Endothelial cell of coronary artery (primary cell): ENCODE measurements at places on chromosomes 1 and 21. TPM values are rescaled to one million over a fixed set of nuclear protein-coding genes. Genes with fewer than 3 reads are reported as not detected.

The KCNJ15 gene
- total RNA-seq, result 0.09 and 0.18 TPM in 2 replicates

The RUNX1 gene
- 3.1 and 12.0 TPM in 2 replicates for total RNA-seq

The TRPM2 gene
- under 0.01 and 0.18 TPM in 2 replicates for total RNA-seq

The GUCA2A gene
- not detected in 2 replicates for total RNA-seq

The SYT2 gene
- total RNA-seq, result not detected in 2 replicates

The LCE1D gene
- not detected in 2 replicates for total RNA-seq

The C8B gene
- not detected in 2 replicates for total RNA-seq

The ASH1L gene
- 18.0 and 28.1 TPM in 2 replicates for total RNA-seq

The PDE9A gene
- 0.18 and 0.38 TPM in 2 replicates for total RNA-seq

The RPE65 gene
- total RNA-seq, result not detected in 2 replicates

The CFHR1 gene
- total RNA-seq, result 0.28 TPM in 1 of 2 replicates, not detected in the other

The ST6GALNAC5 gene
- total RNA-seq, result not detected in 2 replicates

The GNG4 gene
- total RNA-seq, result not detected in 2 replicates

The AGO3 gene
- total RNA-seq, result 8.5 and 14.2 TPM in 2 replicates

The IFNGR2 gene
- total RNA-seq, result 35.9 and 64.9 TPM in 2 replicates

The TCHH gene
- total RNA-seq, result under 0.01 TPM in 1 of 2 replicates, not detected in the other

The RXFP4 gene
- total RNA-seq, result not detected in 2 replicates

The PRPF38B gene
- 11.4 and 14.4 TPM in 2 replicates for total RNA-seq

The EPS15 gene
- 30.2 and 43.7 TPM in 2 replicates for total RNA-seq

The NOS1AP gene
- total RNA-seq, result 0.66 and 0.81 TPM in 2 replicates

The TFF1 gene
- total RNA-seq, result not detected in 2 replicates

The MYBPH gene
- total RNA-seq, result not detected in 2 replicates

The PCP4 gene
- not detected in 2 replicates for total RNA-seq

The SYNC gene
- total RNA-seq, result 7.0 and 12.3 TPM in 2 replicates

The SERBP1 gene
- total RNA-seq, result 293 and 294 TPM in 2 replicates

The OR2G6 gene
- total RNA-seq, result not detected in 2 replicates

The LCE2B gene
- not detected in 2 replicates for total RNA-seq

The CD244 gene
- total RNA-seq, result 0.09 TPM in 1 of 2 replicates, not detected in the other

The DCST1 gene
- not detected in 2 replicates for total RNA-seq

The S100A7A gene
- not detected in 2 replicates for total RNA-seq

The OR2T35 gene
- not detected in 2 replicates for total RNA-seq

The LCE3E gene
- not detected in 2 replicates for total RNA-seq

The PERM1 gene
- total RNA-seq, result 0.09 TPM in 1 of 2 replicates, not detected in the other

The HNRNPCL4 gene
- not detected in 2 replicates for total RNA-seq

The CFHR5 gene
- total RNA-seq, result not detected in 2 replicates

The CCDC185 gene
- total RNA-seq, result not detected in 2 replicates

The UMODL1 gene
- not detected in 2 replicates for total RNA-seq

The NUCKS1 gene
- 86.6 and 119 TPM in 2 replicates for total RNA-seq

The OR14K1 gene
- total RNA-seq, result not detected in 2 replicates

The CFAP74 gene
- not detected in 2 replicates for total RNA-seq

The MYOM3 gene
- 0.09 and 0.28 TPM in 2 replicates for total RNA-seq

The ARHGEF19 gene
- total RNA-seq, result 3.6 and 5.1 TPM in 2 replicates

The HMGCS2 gene
- not detected in 2 replicates for total RNA-seq

The CLCN6 gene
- total RNA-seq, result 4.0 and 6.2 TPM in 2 replicates

The RCOR3 gene
- total RNA-seq, result 9.4 and 15.0 TPM in 2 replicates

The TFAP2E gene
- total RNA-seq, result 0.09 TPM in 1 of 2 replicates, not detected in the other

The TFF2 gene
- not detected in 2 replicates for total RNA-seq

The FALEC gene
- total RNA-seq, result 0.63 TPM in 1 of 2 replicates, not detected in the other

The KCNK1 gene
- total RNA-seq, result 0.19 and 0.45 TPM in 2 replicates

The NBPF19 gene
- total RNA-seq, result 2.3 and 5.0 TPM in 2 replicates

The PLA2G5 gene
- total RNA-seq, result 0.63 and 1.4 TPM in 2 replicates

The AMIGO1 gene
- total RNA-seq, result 1.4 and 2.3 TPM in 2 replicates

The BSND gene
- not detected in 2 replicates for total RNA-seq

The OR2M3 gene
- not detected in 2 replicates for total RNA-seq

The HES2 gene
- 14.2 and 26.6 TPM in 2 replicates for total RNA-seq

The MPL gene
- total RNA-seq, result not detected in 2 replicates
